ENCODE measurements at places on chromosomes 12 and 14.

DNA sequence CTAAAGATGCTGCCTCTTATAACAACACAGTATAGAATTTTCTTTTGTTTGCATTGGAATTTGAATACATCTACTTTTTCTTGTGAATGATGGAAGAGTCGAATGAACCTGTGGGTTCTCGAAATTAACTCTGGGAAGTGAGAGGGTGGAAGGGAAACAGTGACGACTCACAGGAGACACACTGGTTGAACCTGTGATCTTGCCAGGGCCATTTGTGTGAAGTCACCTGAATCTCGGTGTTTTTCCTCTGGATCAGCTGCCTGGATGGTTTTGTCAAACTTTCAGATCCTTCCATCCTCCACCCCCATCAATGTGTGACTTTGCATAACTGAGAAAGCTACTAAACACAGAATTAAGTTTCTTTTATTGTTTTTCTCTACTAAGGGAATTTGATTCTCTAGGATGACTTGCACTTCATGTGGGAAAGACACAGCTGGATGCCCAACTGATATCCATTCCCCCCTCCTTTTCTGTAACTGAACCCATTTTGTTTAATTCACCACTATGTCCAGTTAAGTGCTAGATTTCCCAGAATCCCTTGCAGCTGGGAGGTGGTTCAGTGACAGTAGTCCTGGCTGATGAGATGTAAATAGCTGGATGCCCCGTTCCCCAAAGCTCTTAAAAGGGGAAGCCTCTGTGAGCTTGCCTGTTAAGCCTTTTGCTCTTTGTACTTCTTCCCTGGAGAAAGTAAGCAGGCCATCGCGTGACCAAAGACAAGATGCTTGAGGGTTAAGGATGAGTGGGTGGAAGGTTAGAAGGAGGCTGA lies 6.3 kb downstream of the PPFIBP1 start:
- DNase-seq = no peak

DNA sequence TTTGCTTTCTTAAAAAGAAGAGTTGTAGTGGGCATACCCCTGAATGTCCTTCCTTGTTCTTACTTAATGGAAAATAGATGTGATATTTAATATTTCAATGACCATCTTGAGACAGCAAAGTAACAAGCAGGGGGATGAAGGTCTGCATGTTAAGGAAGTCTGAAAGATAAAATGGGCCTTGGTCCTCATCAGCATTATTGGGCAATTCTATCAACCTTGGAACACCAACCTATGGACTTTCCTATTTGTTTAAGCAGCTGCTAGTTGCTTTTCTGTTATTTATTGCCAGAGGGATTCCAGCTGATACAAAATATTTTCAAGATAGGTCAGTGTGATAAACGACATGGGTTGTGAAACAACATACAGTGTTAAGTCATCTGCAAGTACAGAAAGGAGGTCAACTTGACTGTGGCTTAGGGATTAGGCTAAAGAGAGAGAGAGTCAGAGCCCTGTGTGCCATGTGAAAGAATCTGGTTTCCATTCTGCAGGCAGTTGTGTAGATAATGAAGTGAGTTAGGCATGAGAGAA lies 16.4 kb upstream of the A2M start:
- DNase-seq = no peak

GRCh38 chr12:119325813-119326212 lies 8.7 kb upstream of the CCDC60 start:
- DNase-seq = no peak

DNA sequence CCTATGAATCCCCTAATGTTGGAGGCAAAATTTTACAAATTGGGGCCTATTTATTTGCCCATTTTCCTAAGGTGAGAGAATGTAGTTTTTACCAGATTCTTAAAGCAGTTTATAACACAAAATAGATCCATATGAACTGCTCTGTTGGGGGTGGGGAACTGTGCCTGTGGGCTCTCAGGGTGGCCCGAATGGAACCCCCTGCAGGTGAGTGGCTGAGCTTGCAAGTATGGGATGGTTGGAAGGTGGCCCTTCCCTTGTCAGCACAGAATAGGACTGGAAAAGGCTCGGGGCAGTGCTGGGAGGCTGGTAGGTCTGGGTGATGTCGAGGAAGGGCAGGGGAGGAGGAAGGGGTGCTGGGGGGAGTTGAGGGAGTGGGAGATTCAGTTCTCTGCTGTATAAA lies 4.9 kb downstream of the VSX2 start:
- no peak for DNase-seq

DNA sequence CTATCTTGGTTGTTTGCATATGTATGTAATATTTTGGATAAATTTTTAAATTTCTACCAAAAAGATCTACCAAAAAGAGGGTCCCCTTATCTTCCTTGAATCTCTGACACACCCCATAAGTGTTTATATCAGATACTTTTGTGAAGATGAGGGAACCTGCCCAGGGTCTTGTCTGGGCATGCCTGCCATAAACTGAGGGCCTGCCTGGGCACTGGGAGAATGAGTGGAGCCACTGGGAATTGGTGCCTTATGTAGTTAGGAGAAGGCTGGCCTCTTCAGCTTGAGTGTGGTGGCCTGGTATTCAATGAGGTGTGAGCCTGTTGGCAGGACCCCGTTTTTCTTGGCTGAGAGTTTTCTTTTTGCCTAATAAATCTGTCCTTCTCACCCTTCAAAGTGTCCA lies 46.5 kb downstream of the OR9K2 start:
- DNase-seq = no peak

GRCh38 chr14:77105145-77105939 lies 7.3 kb downstream of the CIPC start:
- no peak for DNase-seq

GRCh38 chr14:51392416-51392815 lies 152.4 kb downstream of the TMX1 start:
- no peak for DNase-seq

DNA sequence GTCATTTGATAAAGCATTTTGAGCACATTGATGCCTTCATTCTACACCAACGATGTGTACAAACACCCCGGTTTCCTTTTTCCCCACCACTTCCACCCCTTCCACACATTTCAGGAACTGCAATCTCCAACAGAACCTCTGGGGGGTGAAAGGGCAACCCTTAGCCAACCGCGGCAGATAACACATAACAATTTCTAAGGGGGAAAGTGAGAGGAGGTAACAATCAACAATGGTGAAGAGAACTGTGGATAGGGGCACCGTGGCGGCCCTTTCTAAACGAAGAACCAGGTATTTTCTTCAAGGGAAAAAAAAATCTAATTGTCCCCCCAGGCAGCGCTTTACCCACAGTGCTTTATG lies 1.1 kb downstream of the KITLG start:
- no peak for DNase-seq

DNA sequence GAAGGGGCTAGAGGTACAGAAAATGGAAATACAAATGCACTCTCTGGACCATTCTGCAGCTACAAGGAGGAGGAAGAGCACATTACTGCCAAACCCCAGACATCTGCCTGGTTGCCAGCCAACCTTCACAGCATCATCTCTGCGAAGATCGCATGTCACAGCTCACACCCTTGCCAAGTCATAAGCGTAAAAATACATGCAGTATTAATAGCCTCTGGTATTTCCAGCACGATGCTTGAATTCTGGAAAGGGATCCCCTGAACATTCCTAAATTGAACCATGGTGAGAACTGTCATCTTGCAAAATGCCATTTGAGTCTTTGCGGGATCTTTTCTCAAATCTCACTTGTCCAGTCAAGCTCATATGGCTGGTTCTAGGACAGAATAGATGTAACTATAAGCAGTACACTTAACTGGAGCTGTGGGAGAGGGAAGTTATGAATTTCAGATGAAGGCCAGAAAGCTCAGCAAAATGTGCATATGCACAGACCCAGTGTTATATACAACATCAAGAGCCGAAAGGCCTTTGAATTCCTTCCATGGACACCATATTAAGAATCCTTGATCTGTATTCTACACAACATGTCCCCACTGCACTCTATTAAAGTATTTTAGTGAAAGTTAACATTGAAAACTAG lies 211.6 kb downstream of the DUSP6 start:
- no peak for DNase-seq

- DNase-seq = no peak
Measured at GRCh38 chr14:29858299-29858698, 69.3 kb downstream of the PRKD1 start.

DNA sequence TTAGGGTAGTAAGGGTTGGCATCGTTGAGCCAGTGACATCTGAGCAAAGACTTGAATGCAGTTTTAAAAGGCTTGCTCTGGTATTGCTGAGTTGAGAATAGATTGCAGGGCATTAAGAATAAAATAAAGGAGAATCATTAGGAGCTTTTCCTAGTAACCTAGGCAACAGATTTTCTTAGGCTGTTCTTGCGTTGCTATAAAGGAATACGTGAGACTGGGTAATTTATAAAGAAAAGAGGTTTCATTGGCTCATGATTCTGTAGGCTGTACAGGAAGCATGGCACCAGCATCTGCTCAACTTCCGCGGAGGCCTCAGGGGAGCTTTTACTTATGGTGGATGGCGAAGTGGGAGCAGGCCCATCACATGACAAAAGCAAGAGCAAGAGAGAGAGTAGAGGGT lies 97.4 kb downstream of the RAD51B start:
- DNase-seq = no peak

GRCh38 chr12:40223646-40224045 lies 1.2 kb upstream of the LRRK2 start:
- no peak for DNase-seq

- DNase-seq = no peak
Measured at GRCh38 chr12:13339538-13339937, 143.0 kb downstream of the EMP1 start.

DNA sequence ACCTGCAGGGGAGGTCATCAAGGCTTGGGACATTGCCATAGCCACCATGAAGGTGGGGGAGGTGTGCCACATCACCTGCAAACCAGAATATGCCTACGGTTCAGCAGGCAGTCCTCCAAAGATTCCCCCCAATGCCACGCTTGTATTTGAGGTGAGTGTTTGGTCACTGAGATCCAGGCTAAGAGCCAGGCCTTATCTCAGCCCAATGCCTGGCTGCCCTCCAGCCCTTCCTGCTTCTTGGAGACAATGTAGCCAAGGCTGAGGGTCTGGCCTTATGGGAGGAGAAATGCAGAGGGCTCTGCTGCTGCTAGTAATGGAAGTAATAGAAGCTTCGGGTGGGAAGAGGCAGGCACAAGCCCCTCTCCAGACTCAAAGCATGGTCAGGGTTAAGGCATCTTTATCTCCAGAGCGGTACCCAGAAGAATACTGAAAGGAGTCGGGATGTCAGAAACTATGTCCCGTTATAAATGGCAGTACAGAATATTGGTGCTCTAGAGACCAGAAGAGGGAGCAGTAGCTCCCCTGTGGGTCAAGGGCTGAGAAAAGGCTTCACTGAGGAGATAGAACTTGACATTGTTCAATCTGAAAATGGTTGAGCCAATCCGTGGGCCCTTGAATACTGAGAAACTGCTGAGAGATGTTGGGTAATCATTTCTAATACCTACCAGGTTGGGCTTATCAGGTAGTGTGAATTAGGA lies 3.1 kb downstream of the FKBP4 start:
- DNase-seq = no peak

DNA sequence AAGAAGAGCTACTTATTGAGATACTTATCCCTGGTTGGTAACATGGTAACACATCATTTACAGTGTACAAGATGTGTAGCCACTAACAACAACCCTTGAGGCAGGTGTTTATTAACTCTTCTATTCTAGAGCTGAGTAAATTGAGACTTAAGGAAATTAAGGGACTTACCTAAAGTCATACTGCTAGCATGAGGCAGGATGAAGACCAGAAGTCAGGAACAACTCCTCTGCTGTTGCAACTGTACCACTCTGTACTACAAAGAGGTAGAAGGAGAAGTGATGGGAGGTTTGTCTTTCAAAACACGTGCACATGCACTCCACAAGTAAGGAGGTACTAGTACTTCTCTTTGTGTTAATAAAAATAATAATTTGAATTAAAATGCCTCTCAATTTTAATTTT lies 79.9 kb downstream of the LLPH start:
- no peak for DNase-seq

DNA sequence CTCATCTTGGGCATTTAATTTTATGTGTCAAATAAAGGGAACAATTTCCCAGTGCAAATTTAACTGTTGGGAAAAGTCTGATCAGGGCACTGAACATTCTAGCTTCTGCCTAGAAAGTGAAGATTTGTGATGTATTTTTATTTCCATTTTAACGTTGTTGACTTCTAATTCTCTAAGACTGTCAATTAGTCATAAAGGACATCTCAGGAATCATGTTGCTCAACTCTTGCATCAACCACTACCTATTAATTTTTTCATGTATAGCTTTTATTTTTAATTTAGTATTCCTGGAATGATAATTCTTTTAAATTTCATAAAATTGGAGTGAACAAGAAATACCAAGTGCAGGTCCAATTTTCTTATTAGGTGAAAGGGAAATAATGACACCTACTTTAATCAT lies 87.9 kb upstream of the METAP2 start:
- DNase-seq = no peak

DNA sequence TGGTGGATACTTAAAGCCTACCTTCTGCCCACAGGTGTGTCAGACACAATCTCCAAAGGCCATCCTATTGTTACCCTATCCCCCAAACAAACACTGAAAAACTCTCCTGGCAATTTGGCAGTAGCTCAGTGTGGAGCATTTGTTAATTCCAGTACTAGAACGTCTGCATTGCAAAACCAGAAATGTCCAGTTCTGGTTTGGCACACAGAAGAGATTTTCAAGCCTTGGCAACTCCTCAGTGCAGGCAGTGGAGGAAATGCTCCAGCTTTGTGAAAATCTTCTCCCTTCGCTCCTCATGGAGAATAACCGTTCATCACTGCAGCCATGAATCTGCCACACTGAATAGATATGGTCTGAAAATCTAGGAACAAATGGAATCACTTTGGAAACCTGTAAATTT lies 5.3 kb upstream of the SOCS2 start:
- no peak for DNase-seq

DNA sequence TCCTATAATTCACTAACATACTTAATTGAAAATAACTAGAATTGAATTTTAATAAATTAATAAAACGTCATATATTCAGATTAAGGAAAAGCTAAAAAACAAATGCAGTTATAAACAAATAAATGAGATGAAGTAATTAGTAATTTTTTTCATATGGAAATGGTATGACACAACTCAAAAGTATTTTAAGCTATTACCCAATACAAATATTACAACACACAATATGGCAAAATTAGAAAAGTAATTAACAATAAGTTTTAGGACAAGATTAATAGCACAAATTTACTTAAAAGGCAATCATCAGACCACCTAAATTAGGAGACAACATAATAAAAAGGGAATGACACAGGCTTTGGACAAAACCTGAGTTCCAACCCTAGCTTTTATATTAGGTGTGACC lies 81.7 kb downstream of the EEA1 start:
- no peak for DNase-seq

DNA sequence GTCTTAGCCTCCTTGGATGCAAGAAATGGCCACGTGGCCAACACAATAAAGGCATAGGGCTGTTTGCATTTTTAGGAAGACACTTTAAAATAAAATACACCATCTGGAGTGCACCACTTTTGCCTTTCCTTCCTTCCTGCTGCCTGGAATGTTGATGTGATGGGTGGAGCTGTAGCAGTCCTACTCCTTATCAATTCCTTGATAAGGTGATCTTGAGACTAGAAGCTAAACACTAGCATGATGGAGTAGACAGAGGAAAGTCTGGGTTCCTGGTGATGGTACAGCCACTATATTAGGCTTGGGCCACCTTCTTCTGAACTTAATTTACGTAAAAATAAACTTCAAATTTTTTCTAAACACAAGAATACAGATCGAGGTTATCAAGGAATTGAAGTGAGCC lies 2.9 kb upstream of the GLT1D1 start:
- DNase-seq = no peak

GRCh38 chr12:108302403-108303311 lies 36.5 kb downstream of the CMKLR1 start:
- no peak for DNase-seq

GRCh38 chr12:14167005-14167628 lies 185.7 kb upstream of the GRIN2B start:
- no peak for DNase-seq

All from T-helper 1 cell (primary cell).